Hippocampal formation (tissue), 2 donors: ENCODE measurements at places on chromosomes 5 and 9.

- no peak for DNase-seq
Observed at GRCh38 chr5:169836835-169837536, 143.3 kb downstream of the INSYN2B start.

- DNase-seq = peak; percentile 13
Observed at GRCh38 chr9:83419961-83420360, 118.2 kb downstream of the FRMD3 start.

GRCh38 chr9:133122935-133123611 lies 2.0 kb upstream of the RALGDS start:
- DNase-seq = no peak

DNA sequence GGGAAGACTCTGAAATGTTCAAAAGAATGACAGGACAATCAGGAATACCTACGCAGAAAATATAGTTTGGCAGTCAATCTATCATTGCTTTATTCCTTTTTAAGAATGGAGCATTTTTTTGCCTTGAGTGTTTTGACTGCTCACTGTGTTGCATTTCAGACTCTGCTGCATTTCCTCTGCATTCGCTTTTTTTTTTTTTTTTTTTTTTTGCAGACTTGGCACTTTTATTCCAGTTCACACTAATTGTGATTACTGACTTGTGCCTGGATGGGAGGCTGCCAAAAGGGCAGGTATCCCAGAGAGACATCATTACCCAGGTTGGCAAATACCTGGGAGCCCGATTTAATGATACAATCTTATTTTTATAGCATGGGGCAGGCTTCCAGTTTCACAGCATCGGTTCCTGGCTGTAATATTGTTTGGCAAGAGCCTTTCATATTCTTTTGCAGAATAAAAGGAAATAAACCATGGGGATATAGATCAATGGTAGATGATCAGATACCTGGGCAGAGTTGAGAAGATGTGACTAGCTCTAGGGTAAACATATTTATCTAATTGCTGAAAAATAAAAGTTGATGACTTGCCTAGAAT lies 1132.6 kb downstream of the MAT2B start:
- no peak for DNase-seq

GRCh38 chr9:88074931-88075330 lies 63.3 kb downstream of the SPATA31C2 start:
- no peak for DNase-seq
